Activated T-cell treated with anti-CD3 and anti-CD28 coated beads for 4 hours (primary cell): ENCODE measurements at places on chromosomes 2 and 18.

DNA sequence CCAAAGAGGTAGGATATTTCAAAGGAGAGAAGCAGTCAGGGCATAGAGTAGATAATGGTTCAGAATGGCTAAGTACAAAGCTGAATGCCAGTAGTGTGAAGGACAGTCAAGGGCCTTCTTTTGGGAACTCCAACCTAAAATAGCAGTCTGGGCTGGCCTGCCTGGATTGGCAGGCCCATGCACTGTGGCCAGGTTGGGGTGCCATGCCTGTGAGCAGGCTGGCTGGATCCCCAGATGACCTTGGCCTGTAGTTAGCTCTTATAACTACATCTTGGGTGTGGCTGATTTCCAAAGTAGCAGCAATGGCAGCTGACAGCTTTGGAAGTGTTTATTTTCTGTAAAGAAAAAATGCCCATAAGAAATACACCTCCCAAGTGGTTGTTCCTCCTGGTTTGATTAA, 51.5 kb upstream of the ITGB6 start:
- DNase-seq: no peak

DNA sequence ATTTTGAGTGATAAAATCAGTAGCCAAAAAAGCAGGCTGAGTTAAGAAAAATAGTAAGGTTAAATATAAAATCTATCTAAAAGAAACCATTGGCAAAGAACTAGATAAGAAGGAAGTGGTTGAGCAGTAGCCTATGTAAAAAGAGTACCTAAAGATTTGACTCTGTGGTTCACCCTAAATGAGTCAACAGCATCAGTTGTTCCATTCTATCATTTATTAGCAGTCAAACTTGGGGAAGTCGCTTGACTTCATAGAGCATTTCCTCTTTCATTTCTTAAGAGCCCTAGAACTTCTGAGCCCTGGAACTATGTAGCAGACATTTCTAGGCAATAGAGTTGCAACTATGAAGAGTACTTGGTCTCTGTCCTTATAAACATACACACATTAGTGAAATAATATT, 381.7 kb downstream of the NUP35 start:
- no peak for DNase-seq

DNA sequence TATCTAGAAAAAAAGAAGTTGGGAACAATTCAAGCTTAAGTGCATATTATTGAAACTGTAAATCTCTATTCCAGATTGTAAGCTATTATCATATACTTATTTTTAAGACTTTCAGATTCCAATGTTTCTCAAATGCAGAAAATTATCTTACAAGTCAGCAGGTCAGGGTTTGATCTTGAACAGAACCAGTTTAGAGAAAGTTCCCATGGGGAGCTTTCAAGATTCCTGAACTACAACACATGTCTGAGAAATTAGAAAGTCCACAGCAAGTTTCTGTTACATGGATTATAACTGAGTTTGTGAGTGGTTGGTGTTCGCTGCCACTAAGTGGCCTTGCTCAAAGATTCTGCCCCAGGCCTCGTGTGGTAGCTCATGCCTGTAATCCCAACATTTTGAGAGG, 31.6 kb upstream of the SP3 start:
- DNase-seq: no peak

DNA sequence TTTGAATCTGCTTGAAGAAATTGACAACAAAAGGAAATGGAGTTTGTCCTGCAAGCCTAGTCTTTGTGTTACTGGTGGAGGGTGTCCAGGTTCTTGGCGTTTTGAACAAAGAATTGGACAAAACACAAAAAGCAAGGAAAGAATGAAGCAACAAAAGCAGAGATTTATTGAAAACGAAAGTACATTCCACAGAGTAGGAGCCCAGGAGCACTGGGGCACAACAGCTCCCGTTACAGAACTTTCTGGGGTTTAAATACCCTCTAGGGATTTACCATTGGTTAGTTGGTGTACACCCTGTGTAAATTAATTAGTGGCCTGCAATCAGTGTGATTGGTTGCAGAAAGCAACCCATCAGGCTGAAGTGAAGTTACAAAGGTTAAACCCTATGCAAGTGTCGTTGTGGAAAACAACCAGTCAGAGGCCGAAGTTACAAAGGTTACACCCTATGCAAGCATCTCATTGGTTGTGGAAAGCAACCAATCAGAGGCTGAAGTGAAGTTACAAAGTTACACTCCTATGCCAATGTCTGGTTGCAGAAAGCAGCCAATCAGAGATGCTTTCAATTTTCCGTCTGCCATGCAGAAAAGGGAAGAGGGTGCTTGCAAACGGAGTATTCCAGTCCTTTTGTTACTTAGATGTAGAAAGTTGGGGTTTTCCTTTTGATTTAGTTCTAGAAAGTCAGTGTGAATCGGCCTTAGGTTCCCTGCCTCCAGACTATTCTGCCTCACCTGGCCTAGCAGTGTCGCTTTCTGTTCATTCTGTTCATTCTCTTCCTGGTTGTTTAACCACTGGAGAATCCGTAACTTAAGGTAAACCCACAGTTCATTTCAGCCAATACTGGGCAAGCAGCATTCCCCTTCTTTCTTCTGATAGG, 47.6 kb upstream of the PTH2R start:
- DNase-seq: no peak

DNA sequence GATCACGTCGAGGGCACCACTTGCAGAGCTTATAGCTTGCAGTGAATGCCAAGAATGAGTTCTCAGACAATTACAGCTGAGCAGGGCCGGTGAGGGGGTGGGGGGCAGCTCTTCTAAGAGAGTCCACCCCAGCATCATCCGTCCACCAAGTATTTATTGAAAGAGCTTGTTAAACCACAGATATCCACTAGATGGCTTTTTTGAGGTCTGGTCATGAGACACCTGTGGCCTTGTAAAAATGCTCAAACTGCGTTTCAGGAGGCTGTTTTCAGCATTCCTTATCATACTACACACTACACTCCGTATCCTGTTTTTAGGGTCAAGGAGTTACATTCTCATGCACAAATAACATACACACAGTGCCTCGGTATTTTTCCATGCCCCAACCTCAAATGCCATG, 51.5 kb downstream of the DNAJC10 start:
- no peak for DNase-seq

DNA sequence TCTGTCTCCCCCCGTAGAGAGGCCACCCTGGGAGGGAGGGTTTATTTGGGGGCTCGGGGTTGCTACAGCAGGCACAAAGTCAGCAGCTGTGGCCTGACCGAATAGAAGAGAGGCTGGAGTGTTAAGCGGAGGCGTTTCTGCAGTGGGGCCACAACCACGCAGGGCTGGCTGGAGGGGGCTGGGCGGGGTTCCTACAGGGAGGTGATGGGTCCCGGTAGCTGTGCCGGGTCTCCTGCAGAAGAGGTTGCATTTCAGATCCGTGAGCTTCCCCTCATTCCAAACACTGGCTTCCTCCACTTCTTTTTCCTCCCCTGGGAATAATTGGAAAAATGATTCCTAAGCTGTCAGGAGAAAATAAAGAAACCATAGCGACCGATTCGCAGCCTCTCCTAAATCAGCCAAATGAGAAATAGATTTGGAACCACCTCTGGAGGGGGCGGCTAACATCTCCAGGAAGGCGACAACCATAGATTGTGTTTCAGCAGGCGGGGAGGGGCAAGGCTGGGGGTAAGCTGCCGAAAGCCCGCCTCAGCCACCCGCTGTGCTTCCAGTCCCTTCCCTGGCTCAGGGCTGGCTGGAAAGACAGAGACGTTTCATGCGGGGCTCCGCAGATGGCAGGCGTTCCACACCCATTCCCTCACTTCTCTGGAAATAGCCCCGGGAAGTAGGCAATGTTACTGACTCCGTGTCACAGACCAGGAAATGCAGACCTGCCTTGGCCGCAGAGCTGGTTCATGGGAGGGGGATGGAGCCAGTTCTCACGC, 85.6 kb upstream of the TAF1B start:
- no peak for DNase-seq

DNA sequence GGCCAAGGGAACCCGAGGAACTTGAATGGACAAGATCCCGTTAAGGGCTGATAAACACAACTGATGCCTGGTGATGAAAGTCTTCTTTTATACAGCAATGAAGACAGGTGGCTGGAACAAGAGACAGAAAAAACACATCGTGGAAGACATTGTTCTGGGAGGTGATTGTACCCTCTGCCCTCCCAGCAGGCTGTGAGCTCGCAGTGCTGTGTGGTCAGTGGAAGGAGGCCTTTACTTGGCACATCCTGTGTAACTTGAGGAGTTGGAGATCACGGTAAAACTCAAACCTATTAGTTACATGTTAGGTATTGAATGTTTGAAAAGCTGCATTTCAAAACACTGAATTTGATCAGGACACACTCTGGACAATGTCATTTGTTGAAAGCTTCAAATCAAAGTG, 249.9 kb upstream of the EPAS1 start:
- no peak for DNase-seq

- no peak for DNase-seq
These were observed 827.0 kb downstream of the BCL11A start for GRCh38 chr2:59726228-59727120.

- no peak for DNase-seq
These were observed 65.2 kb downstream of the CCDC195 start for GRCh38 chr2:224650815-224651439.

DNA sequence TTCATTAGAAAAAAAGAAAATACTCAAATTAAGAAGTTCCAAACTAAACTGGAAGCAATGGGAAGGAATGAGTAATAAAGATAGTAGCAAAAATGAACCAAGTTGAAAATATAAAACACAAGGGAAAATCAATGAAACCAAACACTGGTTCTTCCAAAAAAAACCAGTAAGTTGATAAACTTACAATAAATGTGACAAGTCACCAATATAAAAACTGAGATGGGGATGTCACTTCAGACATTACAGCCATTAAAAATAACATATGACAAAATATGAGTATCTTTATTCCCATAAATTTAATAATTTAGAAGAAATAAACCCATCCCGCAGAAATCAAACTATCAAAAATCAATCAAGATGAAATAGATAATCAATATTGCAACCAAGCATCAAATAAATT, 633.9 kb upstream of the RAB6C start:
- DNase-seq: no peak

- no peak for DNase-seq
These were observed 48.6 kb downstream of the NRP2 start for GRCh38 chr2:205730701-205731582.

GRCh38 chr2:106812383-106812782, 73.6 kb downstream of the ST6GAL2 start:
- no peak for DNase-seq

GRCh38 chr2:62382757-62383156, 123.2 kb downstream of the TMEM17 start:
- no peak for DNase-seq

- DNase-seq: no peak
These were observed 45.9 kb upstream of the ITGA4 start for GRCh38 chr2:181411105-181411849.

GRCh38 chr2:24642351-24642750, 150.8 kb downstream of the PTRHD1 start:
- no peak for DNase-seq

DNA sequence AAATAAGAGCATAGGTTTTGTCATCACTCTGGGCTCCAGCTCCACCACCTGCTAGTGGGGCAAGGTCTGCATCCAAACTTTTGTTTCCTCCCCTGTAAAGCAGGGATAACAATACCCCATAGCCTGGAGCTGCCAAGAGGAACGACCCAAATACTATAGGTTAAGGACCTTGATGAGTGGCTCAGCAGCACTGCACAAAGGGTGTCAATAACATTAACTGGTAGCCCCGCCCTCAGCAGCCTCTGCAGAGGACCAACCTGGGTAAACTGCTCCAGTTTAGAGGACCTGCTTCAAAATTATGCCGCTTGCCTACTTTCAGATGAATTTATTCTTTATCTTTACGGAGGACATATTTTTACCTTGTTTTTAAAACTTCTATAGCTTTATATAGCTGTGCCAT, 65.8 kb upstream of the RIOK3 start:
- no peak for DNase-seq

GRCh38 chr2:179948058-179948457, 59.0 kb downstream of the CWC22 start:
- no peak for DNase-seq

DNA sequence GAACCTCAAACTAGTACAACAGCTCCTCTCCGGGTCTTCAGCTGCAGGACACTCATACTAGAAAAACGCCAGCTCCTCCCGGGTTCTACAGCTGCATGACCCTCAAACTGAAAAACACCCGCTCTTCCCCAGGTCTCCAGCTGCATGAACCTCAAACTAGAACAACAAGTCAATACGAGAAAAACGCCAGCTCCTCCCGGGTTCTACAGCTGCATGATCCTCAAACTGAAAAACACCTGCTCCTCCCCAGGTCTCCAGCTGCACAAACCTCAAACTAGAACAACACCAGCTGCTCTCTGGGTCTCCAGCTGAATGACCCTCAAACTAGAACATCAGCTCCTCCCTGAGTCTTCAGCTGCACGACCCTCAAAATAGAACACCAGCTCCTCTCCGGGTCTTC, 315.0 kb upstream of the TFPI start:
- no peak for DNase-seq

GRCh38 chr18:11851806-11852337, 659 bp downstream of the CHMP1B start:
- DNase-seq: no peak

DNA sequence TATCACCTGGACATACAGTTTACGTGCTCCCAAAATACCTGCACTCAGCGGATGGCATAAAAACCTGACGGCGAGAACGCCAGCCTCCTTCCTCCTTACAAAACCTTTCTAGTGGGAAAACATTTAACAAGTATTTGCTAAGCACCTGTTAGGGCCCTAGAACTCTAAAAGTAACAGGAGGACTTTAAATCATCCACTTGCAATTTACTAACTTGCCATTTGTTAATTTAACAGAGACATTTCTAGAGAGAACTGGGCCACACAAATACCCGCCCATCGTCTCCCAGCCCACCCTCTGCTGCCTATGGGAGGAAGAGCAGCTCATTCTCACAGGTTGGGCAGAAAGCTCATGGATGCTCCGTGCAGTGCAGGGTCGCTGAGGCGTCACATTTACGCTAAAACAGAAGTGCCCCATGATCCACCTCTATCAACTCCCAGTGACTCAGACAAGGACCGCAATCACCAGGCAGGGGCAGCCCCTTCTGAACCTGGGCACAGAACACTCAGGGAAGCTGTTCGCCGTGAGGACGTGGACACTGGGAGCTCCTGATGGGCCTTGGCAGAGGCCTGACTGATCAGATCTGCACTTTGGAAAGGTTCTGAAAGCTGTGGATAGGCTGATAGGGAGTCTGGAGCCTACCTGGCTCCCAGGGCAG, 106.9 kb downstream of the HDAC4 start:
- DNase-seq: peak; percentile 26

DNA sequence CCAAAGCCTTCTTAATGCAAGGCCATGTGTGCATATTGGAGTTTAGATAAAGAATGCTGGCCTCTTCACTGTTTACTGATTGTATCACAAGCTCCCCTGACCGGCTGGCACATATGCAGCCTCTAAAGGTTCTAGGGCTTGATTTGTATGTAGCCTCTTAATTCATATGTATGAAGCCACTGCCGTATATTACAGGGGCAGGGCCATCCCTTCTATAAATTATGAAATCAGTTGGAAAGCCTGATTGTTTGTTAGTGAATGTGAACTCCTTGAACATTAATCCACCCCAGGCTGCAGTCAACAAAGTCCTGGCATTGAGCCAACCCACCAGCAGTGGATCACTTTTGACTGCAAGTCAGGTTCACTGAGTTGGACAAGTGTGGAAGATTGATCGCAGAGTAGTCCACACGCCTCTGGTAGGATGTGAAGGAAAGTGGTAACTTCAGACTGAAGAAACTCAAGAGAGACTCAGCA, 61.6 kb upstream of the PARD3B start:
- no peak for DNase-seq

- DNase-seq: no peak
These were observed 24.2 kb upstream of the C2orf42 start for GRCh38 chr2:70214953-70215549.

- no peak for DNase-seq
These were observed 702 bp downstream of the OLA1 start for GRCh38 chr2:174247474-174248186.

GRCh38 chr18:26655525-26656430, 107.4 kb upstream of the KCTD1 start:
- DNase-seq: no peak
